ENCODE measurements at places on chromosomes 5 and 9.

GRCh38 chr5:116898917-116899316 lies 324.3 kb upstream of the SEMA6A start:
- no peak for DNase-seq

- peak; percentile 47 for DNase-seq
Observed at GRCh38 chr5:6820851-6821479, 107.7 kb downstream of the TENT4A start.

GRCh38 chr9:127181595-127182190 lies 59.3 kb upstream of the ANGPTL2 start:
- no peak for DNase-seq

DNA sequence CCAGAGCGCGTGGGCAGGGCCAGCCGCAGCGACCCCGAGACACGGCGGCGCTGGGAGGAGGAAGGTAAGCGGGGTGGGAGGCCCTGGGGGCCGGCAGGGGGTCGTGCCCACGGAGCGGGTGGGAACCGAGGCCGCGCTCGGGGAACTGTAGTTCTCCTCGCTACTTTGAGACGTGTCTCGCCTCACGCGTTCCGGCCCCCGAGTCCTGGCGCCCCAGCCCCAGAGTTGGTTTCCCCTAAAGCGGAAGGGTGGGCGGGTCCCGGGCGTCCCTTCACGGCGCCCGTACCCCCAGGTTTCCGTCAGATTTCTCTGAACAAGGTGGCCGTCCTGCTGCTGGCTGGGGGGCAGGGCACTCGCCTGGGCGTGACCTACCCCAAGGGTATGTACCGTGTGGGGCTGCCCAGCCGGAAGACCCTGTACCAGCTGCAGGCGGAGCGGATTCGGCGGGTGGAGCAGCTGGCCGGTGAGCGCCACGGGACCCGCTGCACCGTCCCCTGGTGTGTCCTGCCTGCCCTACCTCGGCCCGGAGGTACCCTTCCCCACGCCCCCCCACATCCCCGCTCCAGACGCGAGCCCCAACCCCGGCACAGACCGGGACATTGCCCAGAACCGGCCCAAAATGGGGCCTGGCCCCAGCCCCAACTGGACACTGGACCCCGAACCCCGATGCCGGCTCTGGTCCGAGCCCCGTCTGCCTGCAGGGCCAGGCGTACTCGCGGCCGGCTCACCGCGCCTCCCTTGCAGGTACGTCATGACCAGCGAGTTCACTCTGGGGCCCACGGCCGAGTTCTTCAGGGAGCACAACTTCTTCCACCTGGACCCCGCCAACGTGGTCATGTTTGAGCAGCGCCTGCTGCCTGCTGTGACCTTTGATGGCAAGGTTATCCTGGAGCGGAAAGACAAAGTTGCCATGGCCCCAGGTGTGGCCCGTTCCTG lies 709 bp downstream of the UAP1L1 start:
- DNase-seq: no peak

DNA sequence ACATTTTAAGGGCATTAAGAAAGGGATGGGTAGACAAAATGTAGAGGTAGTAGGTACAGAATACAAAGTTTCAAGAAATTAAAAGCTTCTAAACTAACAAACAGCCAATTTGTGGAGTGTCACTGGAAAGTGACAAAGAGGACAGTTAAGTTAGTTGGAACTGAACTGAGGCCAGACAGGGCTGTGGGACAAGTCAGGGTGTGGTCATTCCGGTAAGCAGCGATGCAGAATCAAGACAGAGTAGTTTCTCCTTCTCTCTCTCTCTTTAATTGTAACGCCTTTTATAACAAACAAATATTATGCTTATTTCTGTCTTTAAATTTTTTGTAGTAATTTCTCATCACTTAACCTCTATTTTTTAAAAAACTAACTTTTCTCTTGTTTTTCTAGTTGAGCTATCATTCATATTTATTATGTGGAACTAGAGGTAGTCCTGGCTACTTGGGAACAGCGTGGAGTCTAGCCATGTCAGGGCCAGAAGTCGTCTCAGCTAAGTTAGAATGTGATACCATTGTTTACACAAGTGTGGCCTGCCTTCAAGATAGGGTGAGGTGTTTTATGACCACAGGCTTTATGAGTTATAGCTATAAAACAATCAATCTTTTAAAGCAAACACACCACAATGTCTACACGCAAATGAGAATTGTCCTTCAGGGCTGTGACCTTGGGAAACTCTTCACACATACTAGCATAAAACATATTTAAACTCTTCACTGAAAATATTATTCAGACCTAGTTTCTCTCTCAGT lies 115.3 kb upstream of the CDKN2B start:
- no peak for DNase-seq

GRCh38 chr5:131394128-131394527 lies 130.3 kb downstream of the CDC42SE2 start:
- no peak for DNase-seq

DNA sequence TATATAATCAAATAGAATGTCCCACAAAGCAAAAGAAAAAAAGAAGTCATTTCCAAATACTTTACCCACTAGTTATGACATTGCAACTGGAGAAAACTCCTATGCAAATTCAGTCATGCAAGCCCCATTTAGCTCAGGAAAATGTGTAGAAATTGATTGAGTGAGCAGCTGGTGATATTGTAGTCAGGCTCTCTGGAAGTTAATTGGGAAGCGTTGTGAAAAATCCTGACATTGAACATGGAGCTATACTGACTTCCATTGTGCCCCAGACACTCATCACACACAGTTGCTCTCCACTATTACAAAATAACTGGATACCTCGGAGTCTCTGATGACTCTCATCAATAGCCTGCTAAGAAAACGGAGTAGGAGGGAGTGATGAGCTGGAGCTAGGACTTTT lies 49.0 kb downstream of the TUSC1 start:
- DNase-seq: no peak
